ENCODE measurements at places on chromosomes 16 and 17. TPM values are rescaled to one million over a fixed set of nuclear protein-coding genes. Genes with fewer than 3 reads are reported as not detected.

DNA sequence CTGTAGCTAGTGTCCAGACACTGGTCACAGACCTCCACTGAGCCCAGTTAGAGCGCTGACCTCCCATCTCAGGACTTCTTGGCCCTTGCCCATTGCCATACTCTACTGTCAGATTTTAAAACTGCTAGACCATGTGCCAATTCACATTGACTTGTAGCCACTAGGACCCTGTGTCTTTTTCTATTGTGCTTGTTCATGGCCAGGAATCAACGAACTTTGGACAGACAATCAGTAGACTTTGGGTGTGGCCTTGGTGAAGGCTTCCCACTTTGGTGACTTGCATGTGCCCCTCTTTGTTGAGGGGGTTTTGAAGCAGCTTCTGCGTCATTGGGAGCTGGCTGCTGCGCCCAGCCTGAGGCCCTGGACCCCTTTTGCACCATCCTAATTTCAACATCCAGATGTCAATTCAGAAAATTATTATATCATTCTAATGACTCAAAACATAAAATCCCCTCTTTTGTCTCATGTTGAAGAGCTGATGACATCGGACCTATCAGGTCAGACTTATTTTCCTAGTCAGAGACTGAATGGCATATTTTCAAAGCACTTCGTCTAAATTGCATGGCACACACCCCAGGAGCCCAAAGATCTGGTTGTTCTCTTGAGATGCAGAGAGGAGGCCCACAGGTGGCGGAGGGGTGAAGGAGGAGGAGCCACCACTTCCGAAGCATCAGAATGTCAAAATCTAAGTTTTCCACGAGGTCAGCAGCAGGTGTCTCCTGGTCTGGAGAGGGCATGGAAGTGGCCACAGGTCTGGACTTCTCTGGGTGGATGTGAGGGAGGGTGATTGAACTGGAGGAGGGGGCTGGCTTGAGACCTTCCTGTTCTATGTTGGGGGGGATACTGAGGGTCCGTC, 93.4 kb upstream of the CBX4 start:
- DNase-seq, result no peak

GRCh38 chr17:77948690-77949114, 9.8 kb upstream of the TNRC6C start:
- DNase-seq, result peak; percentile 70

DNA sequence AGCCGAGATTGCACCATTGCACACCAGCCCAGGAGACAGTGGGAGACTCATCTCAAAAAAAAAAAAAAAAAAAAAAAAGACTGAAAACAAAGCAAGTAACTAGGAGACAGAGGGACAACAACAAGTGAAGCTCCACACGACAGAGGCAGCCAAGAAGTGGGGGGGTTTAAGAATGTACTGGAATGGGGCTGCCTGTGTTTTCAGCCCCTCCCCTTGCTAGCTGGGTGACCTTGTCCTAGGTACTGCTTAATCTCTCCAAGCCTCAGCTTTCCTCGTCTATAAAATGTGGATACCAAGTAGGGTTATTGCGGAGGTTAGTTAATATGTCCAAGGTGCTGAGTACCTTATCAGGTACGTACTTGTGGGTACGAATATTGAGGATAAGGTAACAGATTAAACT, 163.8 kb upstream of the CACNG5 start:
- DNase-seq, result no peak

DNA sequence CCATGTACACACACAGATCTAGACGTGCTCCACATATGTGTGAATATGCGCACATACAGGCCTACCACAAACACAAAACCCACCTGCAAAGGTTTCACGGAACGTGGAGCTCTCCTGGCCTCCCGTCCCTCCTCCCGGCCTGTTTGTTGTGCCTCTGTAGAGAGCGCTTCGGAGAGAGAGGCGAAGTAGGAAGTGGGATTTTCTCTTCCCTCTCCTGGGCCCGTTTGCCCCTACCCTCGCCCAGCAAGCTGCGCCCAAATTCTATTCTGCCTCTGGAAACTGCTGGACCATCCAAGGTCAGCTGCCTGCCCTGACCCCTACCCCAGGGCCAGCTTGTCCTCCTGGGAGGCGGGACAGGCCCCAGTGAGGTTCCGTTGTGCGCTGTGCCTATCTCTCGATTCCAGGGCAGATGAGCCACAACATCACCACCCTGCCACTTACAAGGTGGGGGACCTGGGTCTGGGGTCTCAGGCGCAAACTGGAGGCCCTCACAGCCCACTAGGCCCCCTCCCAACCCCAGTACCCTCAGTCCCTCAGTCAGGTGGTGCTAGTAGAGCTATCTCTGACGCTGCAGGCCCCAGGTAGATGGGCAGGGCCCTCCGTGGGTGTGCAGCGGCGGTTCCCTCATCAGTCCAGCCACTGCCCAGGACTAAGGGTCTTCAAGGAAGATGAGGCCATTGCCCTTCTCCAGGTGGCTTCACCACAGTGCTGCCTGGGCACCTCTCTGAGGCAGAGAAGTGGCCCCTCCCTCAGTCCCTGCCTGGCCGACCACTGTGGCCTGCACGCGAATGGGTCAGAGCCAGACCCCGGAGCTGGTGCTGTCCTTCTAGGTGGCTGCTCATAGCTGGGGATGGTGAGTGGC, 54.2 kb downstream of the BEAN1 start:
- no peak for DNase-seq

- DNase-seq, result peak; percentile 55
Measured at GRCh38 chr17:10050597-10051101, 145.6 kb upstream of the RCVRN start.

DNA sequence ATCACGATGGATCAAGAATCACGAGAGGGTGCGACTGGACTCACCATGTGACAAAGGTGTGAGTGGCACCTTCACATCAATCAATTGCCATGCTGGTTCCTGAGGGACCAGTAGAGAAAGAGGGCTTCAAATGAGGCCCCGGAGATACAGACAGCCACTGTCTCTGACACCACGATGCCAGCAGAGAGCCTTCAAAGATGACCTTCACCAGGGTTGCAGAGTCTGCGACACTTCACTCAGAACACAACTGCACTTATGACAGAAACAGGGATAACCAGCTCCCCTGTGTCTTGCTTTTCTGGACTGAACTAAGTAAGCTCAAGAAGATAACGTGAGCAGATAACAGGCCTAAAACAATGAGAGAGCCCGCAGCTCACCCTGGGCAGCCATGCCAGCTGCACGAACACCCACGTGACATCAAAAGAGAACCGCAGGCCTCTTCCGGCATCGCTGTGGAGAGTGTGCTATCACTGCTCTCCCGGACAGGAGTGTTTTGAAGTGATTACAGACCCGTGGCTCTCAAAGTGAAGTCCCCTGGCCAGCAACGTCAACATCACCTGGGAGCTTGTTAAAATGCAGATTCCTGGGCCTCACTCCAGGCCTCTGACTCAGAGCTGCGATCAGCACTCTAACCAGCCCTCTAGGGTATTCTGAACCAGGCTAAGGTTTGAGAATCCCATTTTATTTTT, 36.4 kb downstream of the KLHDC4 start:
- no peak for DNase-seq

DNA sequence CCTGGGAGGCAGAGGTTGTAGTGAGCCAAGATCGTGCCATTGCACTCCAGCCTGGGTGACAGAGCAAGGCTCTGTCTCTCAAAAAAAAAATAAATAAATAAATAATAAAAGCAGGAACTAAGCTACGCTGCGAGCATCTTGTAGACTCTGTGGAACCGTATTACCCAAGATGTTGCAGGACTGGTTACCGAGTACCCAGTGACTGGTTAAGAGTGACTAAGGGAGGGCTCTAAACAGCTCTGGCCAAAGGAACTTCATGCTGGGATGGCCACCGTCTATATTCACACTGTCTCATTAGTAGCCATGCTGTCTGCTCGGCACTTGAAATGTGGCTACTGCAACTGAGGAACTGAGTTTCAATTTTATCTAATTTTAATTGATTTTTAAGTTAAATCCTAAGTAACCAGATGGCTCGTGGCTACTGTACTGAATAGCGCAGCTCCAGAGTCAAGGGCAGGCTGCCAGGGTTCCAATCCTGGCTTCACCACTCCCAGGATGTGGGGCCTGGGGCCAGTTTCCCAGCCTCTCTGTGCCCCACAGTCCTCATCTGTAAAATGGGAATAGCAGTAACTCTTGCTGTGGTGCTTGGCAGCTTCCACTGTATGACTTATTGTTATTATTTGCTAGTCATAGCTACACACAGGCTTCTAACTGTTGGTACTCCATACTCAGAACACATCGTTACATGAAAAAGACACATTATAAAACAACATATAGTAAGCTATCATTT, 3.0 kb downstream of the NTAN1 start:
- no peak for DNase-seq

DNA sequence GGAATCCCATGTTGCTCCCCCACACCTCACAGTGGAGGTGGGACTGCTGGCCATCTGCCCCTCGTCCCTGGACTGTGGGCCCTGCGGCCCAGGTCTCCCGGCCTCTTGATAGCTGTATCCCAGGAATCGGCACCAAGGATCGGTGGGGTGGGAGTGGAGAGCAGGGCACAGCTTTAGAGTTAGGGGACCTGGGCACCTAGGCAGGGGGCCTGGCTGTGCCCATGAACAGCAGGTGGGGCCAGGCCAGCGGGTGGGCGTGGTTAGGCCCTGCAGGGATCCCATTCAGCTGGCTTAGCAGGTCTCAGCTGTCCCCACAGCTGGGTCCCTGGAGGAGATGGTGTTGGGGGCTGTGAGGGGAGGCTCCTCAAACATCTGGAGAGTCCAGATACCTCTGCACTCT, 49.2 kb downstream of the SREBF1 start:
- no peak for DNase-seq

GRCh38 chr16:14405611-14406537, 224.2 kb downstream of the PARN start:
- DNase-seq, result peak; percentile 38

DNA sequence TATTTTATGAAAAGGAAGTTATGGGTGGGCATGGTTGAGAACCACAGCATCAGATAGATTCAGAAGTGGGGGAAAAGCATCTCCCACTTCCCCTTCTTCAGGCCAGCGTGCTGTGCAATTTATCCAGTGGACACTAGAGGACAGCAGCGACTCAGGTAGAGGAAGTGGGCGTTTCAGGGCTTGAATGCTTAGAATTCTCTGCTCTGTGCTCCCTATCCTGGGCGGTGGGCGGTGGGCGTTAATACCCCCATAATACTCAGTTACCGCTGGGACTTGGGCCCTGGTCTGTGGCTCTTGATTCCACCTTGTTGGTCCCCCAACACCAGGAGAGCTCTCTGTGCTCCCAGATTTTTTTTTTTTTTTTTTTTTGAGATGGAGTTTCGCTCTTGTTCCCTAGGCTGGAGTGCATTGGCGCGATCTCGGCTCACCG, 3.7 kb upstream of the LYZL6 start:
- no peak for DNase-seq

DNA sequence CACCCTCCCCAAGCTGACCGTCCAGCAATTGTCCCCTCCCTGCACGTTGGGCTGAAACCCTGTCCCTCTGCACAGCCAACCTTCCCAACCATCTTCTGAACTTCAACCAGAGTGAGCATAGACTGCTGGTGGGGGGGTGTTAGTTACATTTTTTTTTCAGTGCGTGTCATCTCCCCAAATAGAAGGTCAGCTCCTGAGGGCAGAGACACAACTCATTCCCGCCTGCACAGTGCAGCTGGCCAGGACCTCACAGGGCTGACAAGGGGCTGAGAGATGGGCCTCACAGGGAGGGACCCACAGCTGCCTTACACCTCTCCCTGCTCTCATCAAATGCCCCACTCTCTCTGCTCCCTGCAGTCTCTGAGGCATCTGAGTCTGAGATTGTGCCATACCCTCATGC, 8.4 kb downstream of the SRL start:
- no peak for DNase-seq

DNA sequence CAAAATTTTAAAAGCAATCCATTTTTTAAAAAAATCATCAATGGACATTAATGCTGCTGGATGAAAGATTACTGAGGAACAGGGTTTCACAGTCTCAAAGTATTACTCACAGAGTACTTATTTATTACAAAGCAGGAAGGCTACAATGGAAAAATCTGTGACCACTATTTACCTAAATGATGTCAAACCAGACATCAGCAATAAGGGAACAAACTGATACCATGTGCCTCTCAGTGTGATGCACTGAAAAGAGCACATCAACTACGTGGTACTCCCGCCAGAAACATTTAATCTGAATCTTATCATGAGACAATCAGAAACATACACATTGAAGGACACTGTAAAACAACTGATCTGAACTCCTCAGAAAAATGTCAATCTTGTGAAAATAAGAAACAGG, 124.2 kb downstream of the PARN start:
- no peak for DNase-seq

DNA sequence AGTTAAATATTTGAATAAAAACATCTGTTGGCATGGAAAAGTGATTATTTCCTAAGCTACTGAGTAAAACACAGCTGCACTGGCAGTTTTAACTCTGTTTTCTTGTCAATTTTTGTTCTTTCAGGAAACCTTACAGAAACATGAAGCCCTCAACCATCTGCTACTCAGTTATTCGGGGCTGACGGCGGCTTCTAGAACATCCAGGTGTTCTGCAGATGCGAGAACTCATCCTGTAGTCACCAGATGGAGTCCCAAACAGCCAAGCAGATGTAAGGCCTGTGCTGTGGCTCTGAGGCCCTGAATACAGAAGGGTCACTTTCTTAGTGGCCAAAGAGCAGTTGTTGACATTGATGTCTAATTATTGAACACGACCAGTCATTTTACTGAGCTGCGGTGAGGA, 15.5 kb downstream of the ARSG start:
- DNase-seq, result no peak

SLC16A13 gene
- 6.5 TPM for total RNA-seq

MPO gene
- total RNA-seq, result 0.47 TPM

ASPHD1 gene
- total RNA-seq, result 8.9 TPM

ITGAX gene
- total RNA-seq, result 11.9 TPM

ANKRD40CL gene
- total RNA-seq, result not detected

VTN gene
- 0.98 TPM for total RNA-seq

YPEL2 gene
- total RNA-seq, result 53.6 TPM
